ENCODE measurements at places on chromosomes 12 and 14. TPM values are rescaled to one million over a fixed set of nuclear protein-coding genes. Genes with fewer than 3 reads are reported as not detected.

Gene PDZRN4
- total RNA-seq = not detected

Gene GOLGA3
- 79.1 TPM for total RNA-seq

Gene PARPBP
- total RNA-seq = 5.9 TPM

Gene ETNK1
- 27.4 TPM for total RNA-seq

Gene FGF23
- not detected for total RNA-seq

Gene SRRM4
- total RNA-seq = 0.42 TPM

Gene CALM1
- total RNA-seq = 293 TPM

Gene CLEC4C
- not detected for total RNA-seq

Gene GNB3
- 0.38 TPM for total RNA-seq

- peak; percentile 96 for DNase-seq
These were observed 65.5 kb downstream of the SVOP start for GRCh38 chr12:108955225-108955835.

- no peak for DNase-seq
These were observed 319.9 kb downstream of the AEBP2 start for GRCh38 chr12:19759227-19759626.

- no peak for DNase-seq
These were observed 197.7 kb upstream of the CNOT2 start for GRCh38 chr12:70045514-70045913.

DNA sequence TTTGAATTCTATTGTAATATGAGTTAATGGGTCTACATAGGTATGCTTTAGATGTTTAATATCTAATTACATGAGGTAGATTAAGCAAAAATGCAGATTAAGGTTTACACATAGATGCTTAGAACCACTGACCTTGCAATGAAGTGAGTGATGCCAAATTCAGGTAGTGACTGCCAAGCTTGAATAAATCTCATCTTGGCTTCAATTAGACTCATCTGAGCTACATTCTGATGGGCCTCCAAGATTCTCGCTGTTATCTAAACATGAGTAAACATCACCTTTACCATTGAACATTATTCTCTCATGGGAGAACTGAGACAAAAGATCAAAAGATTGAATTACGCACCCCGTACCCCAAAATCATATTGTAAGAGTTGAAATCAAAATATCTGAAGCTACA, 68.8 kb upstream of the GNPNAT1 start:
- DNase-seq = no peak

DNA sequence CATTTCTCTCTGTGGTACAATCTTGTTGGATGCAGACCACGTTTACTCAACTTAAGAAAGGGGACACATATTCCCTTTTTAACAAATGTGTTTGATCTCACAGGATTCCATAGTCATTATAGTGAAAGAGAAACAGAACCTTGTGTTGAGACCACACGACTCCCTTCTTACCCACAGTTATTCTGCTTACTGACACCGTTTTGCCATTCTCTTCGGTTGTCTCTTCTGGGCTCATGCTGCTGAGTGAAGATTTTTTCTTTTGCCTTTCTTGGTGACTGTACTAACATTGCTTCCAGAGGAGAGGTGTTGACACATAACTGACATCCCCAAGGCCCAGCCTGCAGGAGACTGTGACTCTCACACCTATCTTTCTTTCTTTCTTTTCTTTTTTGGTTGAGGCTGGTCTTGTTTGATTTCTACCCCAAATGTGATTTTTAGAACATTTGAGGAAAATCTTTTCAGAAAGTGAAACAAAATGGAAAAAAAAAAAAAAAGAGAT, 61.2 kb upstream of the OTOGL start:
- no peak for DNase-seq

DNA sequence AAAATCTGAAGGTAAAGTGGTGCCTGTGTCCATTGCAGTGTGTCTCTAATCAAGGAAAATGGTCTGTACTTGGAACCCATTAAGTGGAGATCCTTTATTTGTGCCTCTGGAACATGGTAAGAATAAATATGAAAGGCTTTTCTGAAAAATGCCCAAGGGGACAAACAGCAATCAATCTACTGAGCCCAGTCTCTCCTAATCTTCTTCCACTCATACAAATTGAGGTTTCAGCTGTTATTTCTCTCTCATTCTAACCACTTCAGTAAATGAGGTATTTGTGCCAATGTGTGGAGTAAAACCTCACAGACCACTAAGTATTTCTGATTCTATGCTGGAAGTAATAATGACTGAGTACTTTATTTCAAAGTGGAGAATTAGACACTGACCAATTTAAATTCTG, 82.3 kb upstream of the ST8SIA1 start:
- DNase-seq = no peak

DNA sequence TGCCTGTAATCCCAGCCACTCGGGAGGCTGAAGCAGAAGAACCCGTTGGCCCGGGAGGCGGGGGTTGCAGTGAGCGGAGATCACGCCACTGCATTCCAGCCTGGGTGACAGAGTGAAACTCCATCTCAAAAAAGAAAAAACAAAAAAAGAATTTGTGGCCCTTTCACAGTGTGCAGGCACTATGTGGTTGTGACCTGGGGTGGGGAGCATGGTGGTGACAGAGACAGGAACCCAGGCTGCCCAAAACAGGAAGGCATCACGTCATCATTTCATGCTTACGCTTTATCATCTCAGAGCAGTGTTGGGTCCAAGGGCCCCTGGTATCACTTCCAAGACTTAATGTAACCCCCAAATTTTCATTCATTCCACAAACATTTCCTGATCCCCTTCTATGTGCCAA, 175.7 kb upstream of the GSC start:
- DNase-seq = no peak

DNA sequence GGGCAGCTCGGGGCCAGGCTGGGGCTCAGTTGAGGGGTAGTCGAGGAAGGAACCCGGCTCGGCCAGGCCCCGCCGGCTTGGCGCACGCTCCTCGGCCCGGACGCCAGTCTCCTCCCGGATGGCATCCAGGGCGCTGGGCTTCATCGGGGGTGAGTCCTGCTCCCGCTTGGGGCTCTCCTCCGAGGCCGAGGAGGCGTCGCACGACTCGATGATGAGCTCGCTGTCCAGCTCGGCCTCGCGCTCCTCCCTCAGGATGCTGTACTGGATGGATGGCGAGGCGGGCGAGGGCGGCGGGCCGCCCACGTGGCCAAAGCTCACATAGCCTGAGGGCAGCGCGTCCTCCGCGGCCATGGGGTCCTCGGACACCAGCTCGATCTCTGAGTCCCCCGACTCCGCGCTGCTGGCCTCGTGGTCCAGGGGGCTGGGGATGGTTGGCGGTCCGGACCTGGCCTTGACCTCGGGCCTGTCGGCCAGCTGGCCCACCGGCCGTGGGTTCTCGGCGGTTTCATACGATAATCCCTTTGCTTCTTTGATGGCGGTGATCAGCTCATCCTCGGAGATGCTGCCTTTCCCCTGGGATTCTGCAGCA, 143.4 kb downstream of the RTN1 start:
- no peak for DNase-seq

- no peak for DNase-seq
These were observed 12.3 kb downstream of the KCTD10 start for GRCh38 chr12:109464642-109465351.

- no peak for DNase-seq
These were observed 592 bp upstream of the USP15 start for GRCh38 chr12:62259631-62259992.

DNA sequence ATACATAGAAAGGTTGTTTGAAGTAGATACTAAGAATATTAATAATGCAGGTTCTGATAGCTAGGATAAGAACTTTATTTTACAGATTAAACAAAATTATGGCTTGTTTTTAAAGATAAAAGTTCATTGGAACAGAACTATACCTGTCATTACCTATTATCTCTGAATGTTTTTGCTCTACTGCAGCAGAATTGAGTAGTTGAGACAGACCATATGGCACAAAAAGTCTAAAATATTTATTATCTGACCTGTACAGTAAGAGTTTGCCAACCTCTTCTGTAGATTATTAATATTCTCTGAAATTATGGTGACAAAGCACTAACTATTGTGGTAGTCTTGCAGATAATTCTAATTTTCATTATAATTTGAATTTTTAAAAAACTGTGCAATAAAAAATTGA, 829.1 kb upstream of the MGAT4C start:
- no peak for DNase-seq

DNA sequence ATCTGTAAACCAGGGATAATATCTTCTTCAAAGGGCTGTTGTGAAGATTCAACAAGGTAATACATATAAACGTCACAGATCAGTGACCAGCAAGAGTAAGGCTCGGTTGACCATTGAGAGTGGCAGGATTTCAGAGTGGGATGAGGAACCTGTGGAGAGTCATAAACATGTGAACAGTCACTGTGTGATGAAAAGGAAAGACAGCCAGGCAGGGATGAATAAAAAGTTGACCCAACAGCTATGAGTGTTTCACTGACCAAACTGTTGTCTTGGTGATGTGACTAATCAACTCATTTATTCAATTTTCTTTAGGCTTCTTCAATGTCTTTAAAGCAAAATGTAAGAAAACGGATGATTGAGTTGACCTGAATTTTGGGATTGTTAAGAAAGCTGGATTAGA, 8.6 kb upstream of the FRMD6 start:
- DNase-seq = peak; percentile 75

DNA sequence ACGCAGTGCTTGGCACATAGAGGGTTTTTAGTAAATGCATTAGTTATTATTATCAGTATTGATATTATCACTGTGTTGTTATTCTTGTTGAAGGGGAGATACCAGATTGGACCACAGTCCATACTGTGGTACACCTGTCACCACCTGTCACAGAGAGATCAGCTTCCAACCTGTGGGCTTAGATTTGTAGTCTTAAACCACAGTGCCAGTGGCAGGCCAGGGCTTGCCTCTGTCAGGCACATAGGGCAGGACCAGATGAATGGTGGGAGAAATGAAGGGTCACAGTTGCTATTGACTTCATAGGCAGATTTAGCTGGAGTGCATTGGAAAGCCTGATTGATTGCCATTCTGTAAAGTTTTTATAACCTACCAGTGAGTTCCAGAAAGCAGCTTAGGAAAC, 35.1 kb downstream of the ARL1 start:
- no peak for DNase-seq

GRCh38 chr12:14211947-14212387, 153.5 kb upstream of the ATF7IP start:
- DNase-seq = no peak

DNA sequence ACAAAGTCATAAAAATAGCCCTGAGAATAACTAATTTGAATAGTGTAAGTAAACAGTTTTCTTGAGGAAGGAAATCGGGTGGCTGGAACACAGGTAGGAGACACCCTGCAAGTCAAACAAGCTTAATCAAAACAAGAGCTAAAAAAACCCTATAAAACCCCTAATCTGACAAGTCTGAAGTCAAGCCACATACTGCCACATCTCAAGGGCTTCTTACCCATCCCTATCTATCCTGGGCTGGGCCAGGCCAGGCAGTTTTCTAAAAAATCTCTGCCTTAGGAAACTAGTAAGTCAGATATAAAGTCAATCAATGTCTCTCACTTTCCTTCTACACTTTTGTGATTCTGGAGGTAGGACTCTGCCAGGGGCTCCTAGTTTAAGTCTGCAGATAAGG, 15.3 kb downstream of the UBE2N start:
- no peak for DNase-seq

All from kidney epithelial cell (primary cell).